ENCODE measurements at places on chromosomes 6 and 20.
A peak's percentile ranks its signal among the peaks of the same experiment; 100 is the strongest.

DNA sequence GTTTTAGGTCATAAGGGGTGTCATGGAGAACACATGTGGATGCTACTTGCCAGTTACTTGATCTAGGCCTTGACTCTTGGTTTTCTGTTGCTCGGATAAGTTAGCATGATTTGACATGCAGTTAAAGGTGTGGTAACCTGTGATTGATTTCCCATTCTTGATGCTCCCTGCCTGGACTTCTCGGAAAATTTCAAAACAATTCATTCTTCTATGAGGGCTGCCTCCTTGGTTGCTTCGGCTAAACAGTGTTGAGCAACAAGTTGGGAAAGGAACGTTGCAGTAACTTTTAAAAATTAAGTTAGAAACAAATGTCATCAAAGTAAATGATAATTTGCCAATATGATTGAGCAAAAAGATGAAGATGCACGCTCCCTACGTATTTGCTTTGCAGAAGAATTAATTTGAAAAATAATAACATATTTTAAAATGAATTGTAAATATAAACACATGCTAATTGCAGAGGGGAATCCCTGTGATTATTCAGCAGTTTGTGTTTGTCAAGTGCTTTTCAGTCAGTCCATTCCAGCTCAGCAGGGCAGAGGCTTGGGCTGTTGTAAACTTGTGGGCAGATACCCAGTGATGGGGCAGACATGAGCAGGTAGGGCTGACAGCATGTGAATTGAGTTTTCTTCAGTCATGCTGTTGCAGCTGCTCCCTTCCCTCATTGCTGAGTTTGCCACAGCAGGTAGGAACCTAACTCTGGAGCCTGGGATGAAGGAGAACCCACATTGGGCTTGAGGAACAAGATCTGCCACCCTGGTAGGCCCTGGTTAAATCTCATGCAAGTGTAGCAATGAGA lies 110.2 kb downstream of the ESR1 start:
- DNase-seq: no peak

DNA sequence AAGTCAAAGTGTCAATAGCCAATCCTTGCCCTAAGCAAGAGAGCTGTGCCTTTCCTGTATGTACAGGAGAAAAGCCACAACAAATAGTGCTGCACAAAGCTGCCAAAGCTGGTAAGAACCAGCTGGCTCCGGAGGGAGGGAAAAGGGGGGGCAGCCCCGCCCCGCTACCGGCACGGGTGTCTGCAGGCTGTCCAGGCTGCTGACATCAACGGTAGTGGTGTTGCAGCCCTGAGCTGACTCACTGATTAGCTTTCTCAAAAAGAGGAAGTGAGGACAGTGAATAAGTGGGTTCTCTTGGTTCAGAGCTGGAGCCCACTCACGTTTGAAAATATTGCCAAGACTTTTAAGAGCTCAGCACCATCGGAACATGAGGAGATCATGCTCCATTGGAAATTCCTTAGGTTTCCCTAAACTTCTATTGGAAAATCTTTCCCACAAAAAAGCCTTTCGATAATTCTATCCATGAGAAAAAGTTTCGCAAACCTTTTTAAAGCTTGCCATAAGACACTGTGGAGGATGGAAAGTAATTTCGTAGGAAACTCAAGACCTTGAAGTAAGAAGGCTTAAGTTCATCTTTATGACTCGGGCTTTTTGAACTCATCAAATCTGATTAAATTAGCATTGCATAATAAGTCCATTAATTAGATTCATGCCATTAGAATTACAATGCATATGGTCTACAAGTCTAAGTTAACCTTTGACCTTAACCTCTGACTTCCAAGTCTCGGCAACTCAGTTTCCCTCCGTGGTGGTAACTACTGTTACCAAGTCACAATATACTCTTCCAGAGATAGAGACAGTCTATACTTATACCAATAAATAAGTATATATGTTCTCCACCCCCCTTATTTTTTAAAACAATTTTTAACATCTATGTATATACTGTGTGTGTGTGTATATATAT lies 67.0 kb downstream of the TNFRSF21 start:
- DNase-seq: peak; percentile 73

DNA sequence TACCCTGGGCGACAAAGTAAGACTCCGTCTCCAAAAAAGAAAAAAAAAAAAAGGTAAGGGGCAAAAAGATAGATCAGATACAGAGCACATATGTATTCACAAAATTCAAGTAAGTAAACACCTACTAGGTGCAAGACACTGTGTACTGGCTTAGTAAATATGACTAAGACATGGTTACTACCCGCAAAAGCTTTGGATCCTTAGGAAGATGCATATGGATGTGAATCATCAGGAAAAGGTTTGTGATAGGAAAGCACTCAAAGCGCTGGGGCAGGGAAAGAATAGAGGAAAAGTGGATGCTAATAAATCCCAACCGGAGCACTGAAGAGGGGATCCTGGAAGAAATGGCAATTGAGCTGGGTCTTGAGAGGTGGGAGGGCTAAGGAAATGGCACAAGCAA lies 118.8 kb upstream of the FAM184A start:
- DNase-seq: no peak

GRCh38 chr20:24971376-24972101 lies 21.0 kb downstream of the APMAP start:
- no peak for DNase-seq

DNA sequence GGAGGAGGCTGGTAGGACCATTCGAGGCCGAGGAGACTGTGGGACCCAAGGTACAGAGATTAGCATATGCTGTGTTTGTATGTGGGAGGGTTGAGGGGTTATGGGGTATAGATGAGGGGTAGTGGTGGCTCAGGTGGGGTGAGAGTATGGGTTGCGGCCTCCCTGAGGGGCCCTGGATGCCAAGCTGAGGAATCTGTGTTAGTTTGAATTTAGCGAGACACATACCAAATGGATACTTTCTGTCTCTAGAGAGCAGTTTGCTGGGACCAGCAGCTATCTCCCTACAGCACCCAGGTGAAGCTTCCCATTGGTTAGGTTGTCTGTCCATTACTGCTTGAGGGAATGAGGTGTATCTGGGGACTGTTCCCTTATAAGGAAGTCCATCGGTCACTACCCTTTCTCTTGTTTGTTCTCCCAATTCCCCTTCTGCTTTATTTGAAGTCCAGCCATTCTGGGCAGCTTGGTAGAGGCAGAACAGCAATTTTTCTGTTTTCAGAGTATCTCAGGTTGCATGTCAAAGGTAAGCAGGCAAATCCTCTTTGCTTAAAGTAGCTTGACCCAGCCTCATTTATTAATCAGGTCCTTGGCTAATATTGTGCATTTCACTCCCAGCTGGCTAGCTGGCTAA lies 15.2 kb downstream of the CHMP4B start:
- no peak for DNase-seq

- no peak for DNase-seq
Observed at GRCh38 chr20:63782051-63782471, 42.5 kb downstream of the SLC2A4RG start.

DNA sequence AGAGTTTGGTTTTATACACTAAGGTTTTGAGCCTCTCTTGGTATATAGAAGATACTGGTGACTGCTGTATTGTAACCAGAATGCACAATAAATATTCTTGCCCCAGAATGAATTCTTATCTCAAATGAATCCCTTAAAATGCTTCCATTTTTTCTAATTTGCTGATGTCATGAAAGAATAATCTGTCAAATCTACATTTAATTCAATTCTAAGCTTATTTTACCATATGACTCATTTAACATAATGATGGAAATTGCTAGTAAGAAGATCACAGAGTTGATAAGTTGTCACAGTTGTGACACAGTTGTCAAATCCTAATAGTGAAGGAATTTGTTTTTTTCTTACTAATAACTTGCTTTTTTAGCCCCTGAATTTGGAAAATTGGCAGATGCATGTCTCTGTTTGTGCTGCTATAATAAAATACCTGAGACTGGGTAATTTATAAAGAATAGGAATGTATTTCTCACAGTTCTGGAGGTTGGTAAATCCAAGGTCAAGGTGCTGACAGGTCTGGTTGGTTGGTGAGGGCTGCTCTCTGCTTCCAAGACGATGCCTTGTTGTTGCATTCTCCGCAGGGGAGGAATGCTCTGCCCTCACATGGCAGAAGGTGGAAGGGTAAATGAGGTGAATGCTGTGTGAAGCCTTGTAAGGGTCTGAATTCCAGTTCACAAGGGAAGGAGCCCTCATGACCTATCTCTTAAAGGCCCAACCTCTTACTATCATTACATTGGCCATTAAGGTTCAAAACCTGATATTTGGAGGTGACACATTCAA lies 4.7 kb downstream of the ECT2L start:
- DNase-seq: no peak

- no peak for DNase-seq
Observed at GRCh38 chr20:4435671-4436455, 285.8 kb upstream of the PRND start.

DNA sequence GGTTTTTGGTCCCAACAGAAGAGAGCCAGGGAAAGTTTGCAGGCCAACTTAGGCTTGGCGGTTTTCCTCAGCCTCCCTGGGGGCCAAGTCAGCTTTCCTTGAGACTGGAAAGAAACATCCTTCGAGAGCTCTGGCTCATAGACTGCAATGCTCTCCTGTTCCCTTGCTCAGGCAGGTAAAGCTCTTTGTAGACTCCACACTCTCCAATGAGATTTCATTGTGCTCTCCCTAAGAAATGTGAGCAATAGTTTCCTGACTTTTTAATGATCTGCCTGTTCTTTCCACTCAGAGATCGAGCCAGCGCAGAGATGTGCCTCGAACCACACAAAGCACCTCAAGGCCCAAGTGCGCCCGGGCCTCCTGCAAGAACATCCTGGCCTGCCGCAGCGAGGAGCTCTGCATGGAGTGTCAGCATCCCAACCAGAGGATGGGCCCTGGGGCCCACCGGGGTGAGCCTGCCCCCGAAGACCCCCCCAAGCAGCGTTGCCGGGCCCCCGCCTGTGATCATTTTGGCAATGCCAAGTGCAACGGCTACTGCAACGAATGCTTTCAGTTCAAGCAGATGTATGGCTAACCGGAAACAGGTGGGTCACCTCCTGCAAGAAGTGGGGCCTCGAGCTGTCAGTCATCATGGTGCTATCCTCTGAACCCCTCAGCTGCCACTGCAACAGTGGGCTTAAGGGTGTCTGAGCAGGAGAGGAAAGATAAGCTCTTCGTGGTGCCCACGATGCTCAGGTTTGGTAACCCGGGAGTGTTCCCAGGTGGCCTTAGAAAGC lies 13.9 kb downstream of the TNFAIP3 start:
- DNase-seq: no peak

DNA sequence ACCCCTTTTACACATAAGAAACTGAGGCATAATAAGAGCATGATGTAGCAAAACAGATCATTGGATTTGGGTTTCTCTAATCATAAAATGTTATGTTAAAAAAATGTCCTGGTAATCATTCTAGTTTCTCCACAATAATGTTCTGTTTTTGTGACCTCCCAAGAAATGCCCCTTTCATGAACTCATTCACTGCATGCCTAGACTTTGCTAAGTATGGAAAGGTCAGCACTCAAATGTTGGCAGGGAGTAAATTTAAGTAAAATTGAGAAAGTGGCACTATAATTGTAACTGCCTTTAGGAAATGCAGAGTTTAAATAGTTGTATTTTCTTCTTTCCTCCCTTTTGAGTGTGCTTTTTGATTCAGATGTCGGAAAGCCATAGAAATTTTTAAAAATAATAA lies 48.5 kb upstream of the ID4 start:
- DNase-seq: no peak

DNA sequence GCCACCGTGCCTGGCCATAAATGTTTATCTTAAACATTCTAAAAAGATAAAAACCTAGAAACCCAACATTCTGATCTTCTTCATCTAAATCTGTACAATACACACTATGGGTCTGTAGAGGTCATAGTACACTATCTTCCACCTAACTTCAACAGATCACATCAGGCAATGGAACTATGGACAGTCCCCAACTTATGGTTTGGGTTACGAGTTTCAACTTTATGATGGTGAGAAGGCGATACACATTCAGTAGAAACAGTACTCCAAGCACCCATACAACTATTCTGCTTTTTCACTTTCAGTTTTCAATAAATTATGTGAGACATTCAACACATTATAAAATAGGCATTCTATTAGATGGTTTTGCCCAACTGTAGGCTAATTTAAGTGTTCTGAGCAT lies 23.1 kb downstream of the FKBP5 start:
- DNase-seq: no peak

GRCh38 chr6:21228876-21229460 lies 364.6 kb upstream of the SOX4 start:
- DNase-seq: no peak

GRCh38 chr6:158061361-158061708 lies 79.7 kb downstream of the SYNJ2 start:
- DNase-seq: no peak

GRCh38 chr20:62578294-62578897 lies 63.9 kb upstream of the SLCO4A1 start:
- DNase-seq: no peak

- peak; percentile 71 for DNase-seq
Observed at GRCh38 chr20:9359561-9360308, 154.7 kb upstream of the LAMP5 start.

- DNase-seq: no peak
Observed at GRCh38 chr6:106731843-106732160, 102.4 kb downstream of the QRSL1 start.

- DNase-seq: no peak
Observed at GRCh38 chr6:18019539-18020534, 32.4 kb upstream of the KIF13A start.

GRCh38 chr6:151914484-151914883 lies 107.0 kb downstream of the ESR1 start:
- DNase-seq: no peak

GRCh38 chr6:91298543-91299145 lies 711.8 kb upstream of the MAP3K7 start:
- no peak for DNase-seq

DNA sequence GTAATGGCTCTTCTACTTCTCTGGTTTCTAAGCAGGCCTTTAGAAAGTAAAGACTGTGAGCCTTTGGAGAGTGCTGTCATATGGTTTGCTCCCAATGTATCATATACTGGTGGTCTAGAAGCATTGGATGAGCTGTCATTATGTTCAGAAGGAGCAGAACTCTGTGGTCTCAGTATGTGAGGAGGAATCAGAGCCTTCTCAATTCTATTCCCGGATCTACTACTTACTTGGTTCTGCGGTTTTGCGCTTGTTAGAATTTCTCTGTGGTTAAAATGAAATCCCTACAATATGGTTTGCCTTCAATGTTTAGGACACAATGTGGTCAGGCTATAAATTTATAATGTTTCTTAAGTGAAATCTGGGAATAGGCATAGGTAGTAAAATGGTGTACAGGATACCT lies 64.6 kb downstream of the RWDD2A start:
- DNase-seq: no peak

DNA sequence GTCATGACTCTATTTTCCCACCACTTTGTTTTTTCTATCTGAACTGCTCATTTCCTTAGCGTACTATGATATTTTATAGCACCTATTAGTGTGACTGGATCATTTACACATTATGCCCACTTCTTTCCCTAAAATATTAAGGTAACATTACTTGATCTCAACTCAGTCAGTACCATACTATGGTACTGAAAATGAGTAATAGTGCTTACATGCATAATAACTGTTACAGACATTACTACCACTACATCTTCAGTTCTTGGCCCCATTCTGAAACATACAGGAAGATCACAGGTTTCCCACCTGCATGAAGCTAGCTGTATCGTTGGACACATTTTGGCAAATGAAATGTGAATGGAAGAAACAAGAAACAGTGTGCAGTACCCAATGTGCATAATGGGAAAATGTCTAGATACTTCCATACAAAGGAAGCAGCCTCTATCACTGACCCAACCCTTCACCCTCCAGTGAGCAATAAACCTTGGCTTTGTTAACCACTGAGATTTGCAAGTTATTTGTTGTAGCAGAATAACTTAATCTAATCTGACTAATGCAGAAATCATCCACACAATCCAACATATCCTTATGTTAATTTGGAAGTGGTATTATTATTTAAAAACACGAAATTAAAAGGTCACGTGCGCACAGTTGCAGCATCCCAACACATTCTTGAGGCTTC lies 108.6 kb upstream of the DOK5 start:
- no peak for DNase-seq
